Uterus (tissue), 4 donors: ENCODE measurements at places on chromosomes 7 and 10. TPM values are rescaled to one million over a fixed set of nuclear protein-coding genes. Genes with fewer than 3 reads are reported as not detected.

- DNase-seq = no peak
These were observed 240.5 kb downstream of the PRPF18 start for GRCh38 chr10:13827076-13827797.

GRCh38 chr10:97656777-97657176, 16.3 kb downstream of the PI4K2A start:
- no peak for DNase-seq

DNA sequence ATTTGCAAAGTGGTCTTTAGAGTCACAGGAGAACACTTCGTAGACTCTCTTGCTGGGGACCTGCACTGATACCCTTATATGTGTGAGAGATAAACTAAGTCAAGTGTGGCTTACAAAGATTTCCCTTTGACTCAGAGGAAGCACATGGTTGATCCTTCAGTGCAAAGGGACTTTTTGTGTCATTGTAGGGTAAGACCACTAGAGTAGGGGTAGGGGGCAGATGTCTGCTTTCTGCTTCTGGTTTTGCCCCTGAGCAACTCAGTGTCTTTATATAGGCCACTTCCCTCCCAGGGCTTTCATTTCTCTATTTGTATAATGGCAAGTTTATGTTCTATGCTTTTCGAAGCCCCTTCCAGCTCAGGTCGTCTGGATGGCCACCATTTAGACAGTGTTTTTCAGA, 281.7 kb downstream of the SORCS3 start:
- DNase-seq = no peak

DNA sequence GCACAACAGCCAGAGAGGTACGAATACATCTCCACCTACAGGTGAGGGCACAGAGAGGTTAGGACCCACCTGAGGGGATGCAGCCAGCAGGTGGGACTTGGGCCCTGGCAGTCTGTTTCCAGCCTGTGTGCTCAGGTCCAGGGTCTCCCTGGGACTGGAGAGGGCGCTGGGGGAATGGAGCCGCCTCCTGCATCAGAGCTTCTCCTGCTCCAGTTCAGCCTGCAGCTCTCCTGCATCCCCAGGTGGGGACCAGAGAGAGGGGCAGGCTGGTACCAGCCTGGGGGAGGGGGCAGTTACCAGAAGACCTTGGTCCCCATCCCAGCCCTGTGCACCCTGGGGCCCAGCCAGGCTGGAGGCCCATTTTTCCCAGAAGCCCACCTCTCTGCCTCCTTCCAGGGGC, 80.7 kb downstream of the LHPP start:
- DNase-seq = no peak

DNA sequence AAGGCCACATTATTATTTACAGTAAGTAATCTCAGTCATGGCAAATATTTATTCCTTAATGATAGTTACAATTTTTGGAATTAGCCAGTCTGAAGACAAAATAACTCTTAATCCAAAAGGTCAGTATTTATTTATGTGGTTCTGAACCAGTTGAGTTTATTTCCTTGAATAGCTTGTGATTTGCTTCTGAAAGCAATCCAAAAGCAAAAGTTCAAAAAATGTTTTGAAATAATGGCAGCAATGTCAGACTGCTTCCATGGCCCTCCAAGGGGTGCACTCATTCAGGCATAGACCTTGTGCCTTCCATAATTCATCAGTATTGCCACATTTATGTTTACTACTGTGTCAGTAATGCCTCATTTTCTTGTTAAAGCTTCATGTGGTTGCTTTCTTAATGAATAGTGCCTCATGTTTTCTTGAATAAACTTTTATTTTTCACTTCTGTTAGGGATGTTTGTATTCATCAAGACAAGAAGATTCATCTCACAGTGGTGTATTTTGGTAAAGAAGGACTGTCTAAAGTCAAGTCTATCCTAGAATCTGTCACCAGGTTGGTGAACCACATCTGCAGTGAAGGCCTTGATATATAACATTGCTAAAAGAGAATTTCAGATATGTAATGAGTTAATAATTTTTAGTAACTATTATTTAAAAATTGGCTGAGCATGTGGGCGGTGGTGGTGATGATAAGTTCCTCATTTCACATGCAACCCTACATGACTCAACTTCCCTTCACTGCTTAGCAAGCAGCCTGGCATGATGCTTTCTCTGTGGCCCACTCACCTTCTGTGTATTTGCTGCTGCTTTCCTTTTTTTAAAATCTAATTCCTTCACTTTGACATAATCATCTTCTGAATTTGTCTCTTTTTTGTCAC, 22.0 kb downstream of the CSGALNACT2 start:
- no peak for DNase-seq

- no peak for DNase-seq
These were observed 44.4 kb upstream of the USP6NL start for GRCh38 chr10:11655836-11656235.

- DNase-seq = no peak
These were observed 99.4 kb downstream of the RSU1 start for GRCh38 chr10:16717622-16718395.

DNA sequence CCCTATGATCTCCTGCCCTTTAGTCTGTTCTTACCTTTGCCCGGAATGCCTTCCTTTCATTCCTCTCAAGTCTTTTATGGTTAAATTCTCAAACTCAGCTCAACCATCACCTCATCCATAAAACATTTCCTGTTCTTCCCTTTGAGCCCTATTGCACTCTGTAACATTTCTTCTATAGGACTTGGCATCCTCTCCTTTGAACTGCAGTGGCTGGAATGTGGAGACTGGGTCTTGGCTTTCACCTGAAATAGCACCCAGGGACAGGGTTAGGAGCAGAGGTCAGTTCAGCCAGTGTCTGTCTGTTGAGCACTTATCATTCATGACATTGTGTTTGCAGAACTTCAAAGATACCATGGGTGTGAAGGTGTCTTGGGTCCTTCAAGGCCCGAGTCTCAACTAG, 7.2 kb downstream of the NFE2L3 start:
- no peak for DNase-seq

- DNase-seq = no peak
These were observed 1461.4 kb downstream of the GATA3 start for GRCh38 chr10:9515922-9516321.

GRCh38 chr10:23311034-23311433, 33.6 kb downstream of the C10orf67 start:
- DNase-seq = no peak

DNA sequence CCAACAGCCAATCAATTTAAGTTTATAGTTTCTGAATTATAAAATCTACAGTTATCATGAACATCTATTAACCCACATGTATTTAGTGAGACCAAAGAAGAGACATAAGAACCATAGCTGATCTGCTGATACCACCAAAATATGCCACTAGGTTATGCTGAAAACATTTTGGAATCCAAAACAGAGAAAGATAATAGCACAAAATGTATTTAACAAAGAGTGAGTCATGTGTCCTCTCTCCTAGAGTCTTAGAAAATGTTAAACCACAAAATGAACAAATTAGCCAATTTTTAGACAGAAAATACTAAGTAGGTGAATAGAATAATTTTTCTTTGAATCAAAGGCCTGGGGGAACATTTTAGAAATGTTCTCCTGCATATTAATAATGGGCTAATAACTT, 527.5 kb downstream of the GPAM start:
- no peak for DNase-seq

DNA sequence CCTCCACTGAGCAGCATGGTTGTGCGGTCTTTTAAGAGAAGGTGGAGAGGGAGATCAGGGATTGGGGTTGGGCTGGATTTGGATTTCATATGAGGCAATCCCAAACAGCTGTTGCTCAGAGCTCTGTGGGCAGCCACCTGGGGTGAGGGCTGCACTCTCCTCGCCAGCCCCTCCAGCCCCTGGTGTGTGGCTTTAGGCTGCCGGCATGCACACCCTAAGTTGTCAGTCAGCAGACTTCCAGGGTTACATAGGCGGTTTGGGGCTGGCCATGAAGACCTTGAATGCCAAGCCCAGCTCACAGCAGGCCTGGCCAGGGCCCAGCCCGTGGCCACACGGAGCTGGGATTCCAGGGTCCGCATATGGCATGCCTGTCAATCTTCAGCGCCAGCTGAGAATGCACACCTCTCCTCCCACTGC, 54.8 kb downstream of the ZMIZ1 start:
- no peak for DNase-seq

DNA sequence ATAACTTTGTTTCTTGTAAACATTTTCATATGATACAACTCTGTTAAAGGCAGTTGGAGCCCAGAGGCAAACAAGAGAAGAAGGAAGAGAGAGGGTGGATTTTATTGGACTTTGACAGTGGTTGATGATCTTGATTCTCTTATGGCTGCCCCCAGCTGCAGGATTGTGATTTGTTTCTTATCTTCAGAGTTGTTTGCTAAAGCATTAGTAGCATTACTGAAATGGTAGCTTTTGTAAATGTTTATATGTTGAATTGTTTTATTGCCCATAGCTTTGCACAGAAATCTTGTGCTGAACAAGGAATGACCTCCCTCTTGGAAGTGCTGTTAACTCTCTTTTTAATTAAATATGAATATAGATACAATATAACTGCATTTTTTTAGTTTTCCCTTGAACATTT, 309.4 kb downstream of the AUTS2 start:
- DNase-seq = no peak

DNA sequence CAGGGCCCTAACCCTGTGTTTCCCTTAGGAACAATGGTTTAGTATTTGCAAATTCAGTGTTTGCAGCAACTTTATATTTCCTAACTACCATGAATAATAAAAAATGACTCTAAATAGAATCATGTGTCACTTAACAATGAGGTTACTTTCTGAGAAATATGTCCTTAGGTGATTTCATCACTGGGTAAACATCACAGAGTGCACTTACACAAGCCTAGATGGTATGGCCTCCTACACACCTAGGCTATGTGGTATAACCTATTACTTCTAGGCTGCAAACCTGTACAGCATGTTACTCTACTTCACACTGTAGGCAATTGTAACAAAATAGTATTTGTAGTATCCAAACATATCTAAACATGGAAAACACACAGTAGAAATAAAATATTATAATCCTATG, 1174.6 kb upstream of the LRRTM3 start:
- DNase-seq = no peak

GRCh38 chr10:112195224-112195623, 11.7 kb upstream of the GPAM start:
- no peak for DNase-seq

Gene C10orf105
- 0.07 TPM for total RNA-seq

Gene NCAPG2
- 6.2 TPM for total RNA-seq

Gene NEUROD6
- not detected for total RNA-seq

Gene ZP3
- total RNA-seq = not detected

Gene OPALIN
- total RNA-seq = not detected

Gene SEMA3E
- total RNA-seq = 15.8 TPM

Gene NEUROG3
- total RNA-seq = not detected

Gene OR13A1
- total RNA-seq = not detected

Gene SLC16A12
- 0.26 TPM for total RNA-seq
